Small intestine (tissue), 16 donors: ENCODE measurements at places on chromosomes 11 and 22. TPM values are rescaled to one million over a fixed set of nuclear protein-coding genes. Genes with fewer than 3 reads are reported as not detected.

DNA sequence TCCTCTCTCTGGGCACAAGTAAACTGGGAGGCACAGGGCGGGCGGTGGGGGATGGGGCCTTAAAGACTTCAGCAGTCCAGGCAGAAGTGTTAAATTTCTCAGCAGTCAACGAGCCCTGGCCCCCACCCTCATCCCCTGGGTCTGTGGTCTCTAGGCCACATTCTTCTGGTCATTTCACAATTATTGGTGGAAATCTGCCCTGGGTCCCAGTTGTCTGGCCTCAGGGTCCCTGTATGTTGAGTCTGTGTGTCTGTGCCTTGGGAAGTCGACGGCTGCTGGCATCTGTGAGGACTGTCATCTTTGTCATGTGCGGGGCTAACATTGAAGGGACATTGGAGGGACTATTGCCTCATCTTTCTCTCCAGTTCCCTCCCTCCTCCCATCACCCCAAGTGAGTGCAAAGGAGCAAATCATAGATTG, 1.7 kb downstream of the TSPAN18 start:
- no peak for DNase-seq

- no peak for DNase-seq
Measured at GRCh38 chr11:134170177-134170918, 53.4 kb downstream of the NCAPD3 start.

DNA sequence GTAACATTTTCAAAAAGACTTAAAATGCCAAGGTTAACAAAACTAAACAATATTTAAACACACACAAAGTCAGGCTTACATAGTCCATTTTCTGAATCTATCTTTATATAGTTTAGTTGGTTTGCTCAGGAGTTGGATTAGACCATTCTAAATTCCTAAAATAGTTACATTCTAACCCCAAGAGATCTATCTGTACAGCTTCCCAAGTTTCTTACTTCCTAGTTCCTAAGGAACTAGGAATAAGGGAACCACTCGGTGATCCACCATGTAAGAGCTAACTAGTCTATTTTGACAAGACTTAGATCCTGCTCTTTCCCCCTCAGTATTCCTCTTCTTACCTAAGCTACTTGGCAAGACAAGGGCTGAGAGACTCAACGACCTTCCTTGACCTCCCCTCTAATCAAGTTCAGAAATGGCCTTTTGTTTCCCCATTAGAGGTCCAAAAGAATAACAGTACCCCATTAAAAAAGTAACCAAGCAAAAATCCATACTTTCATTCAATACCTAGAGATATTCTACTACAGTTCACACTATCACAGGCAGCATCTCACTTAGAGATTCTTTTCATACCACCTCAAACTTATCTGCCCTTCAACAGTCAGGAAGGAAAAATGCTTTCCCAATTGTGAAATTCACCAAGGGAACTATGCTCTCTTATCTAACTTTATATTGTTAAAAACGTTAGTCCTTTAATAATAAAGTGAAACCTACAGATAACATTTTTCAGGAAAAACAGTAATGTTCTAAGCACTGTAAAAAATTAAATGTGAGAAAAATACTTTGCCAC, 253.1 kb downstream of the TTC28 start:
- DNase-seq, result no peak

DNA sequence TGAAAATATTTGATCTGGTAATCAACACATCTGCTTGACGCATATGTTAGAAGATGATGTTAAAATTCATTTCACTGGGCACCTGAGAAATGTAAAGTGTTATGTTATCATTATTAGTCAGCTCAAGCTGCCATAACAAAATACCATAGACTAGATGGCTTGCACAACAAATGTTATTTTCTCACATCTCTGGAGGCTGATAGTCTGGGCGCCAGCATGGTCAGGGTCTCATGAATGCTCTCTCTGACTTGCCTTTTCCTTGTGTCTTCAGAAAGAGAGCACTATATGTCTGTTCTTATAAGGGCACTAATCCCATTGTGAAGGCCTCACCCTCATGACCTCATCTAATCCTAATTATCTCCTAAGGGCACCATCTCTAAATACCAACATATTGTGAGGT, 435.3 kb downstream of the NELL1 start:
- no peak for DNase-seq

Gene MPST
- polyA plus RNA-seq, result 213 TPM
